ENCODE measurements at places on chromosomes 1 and 21. TPM values are rescaled to one million over a fixed set of nuclear protein-coding genes. Genes with fewer than 3 reads are reported as not detected.

The GBP2 gene
- total RNA-seq: 10.9 TPM

The DSCAM gene
- not detected for total RNA-seq

The GPX7 gene
- 30.4 TPM for total RNA-seq

The PRAMEF25 gene
- total RNA-seq: not detected

The TMEM240 gene
- 1.5 TPM for total RNA-seq

The FAM163A gene
- total RNA-seq: not detected

The PRR9 gene
- total RNA-seq: not detected

The SPRR1B gene
- not detected for total RNA-seq

The LCE1B gene
- total RNA-seq: not detected

The C1orf56 gene
- total RNA-seq: 1.7 TPM

The COL11A1 gene
- 5.9 TPM for total RNA-seq

The DNAH14 gene
- total RNA-seq: 8.5 TPM

The NKAIN1 gene
- total RNA-seq: under 0.01 TPM
